Fibroblast of mammary gland (primary cell): ENCODE measurements at places on chromosomes 6 and 20.

DNA sequence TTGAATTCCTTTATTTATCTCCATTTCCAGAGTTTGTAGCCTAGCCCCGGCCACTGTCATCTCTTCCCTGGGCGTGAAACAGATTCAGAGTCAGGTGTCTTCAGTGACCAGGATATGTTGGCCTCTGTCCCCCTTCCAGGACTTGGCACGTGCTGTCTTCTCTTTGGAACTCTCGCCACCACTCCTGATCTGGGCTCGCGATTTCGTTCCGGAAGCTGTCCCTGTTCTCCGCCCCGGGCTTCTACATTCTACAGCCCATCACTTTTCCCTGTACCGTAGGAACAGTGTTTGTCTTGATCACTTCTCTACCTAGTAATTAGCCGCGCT is 739 bp downstream of the GSS start:
- DNase-seq, result peak; percentile 61

DNA sequence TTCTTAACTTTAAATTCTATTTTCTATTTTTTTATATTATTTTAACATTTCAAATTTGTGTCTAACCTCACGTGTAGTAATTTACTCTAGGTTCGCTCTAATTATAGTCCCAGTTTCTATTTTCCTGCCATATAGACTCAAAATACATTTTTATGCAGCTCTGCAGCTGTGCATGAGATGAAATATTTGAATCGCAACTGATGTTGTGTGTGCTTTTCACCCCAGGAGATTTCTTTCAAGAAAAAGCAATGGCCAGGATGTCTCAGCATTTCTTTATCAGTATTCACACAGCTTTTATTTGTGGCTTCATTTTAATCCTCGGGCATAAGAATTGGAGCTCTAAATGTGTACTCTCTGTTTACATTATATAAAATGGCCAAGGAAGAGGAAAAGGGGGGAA is 157.6 kb downstream of the HDGFL1 start:
- no peak for DNase-seq

GRCh38 chr6:142384519-142385254 is 82.9 kb downstream of the ADGRG6 start:
- DNase-seq, result peak; percentile 20

- no peak for DNase-seq
Measured at GRCh38 chr6:11804701-11805100, 26.1 kb upstream of the ADTRP start.

- DNase-seq, result no peak
Measured at GRCh38 chr6:125714441-125715090, 34.9 kb upstream of the HEY2 start.

DNA sequence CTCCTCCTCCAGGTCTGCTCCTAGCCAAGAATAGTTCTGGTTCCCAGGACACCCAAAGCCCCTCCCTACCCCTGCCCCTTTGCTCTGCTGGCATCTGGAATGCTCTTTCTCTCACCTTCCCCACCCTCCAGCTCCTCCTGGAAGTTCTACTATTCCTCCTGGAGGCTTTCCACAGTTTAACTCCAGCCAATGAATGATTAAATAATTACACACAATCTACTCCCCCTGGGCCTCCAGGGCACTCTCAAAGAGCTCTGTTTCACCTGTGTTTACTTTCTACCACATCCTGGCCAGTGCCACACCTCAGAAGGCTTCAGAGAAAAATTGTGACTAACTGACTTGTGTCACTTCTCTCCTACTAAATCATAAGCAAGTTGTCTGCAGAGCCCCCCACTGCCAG is 36.2 kb downstream of the GCM1 start:
- no peak for DNase-seq

DNA sequence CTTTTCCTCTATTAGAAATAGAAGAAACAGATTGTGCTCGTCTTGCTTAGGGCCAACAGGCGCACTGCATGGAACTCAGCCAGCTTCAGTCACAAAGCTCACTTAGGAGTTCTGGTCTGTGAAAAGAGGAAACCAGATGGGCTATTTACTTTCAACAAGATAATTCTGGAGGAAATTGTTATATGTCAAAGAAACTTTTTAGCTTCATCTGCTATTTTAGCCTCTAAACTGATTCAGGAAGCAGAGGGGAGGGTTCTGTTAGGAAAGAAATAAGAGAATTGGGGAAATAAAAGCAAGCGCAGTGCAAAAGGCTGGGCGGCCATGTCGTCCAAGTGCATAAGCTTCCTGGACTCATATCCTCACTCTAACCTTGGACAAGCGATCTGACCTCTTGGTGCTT is 21.3 kb downstream of the PRKN start:
- peak; percentile 10 for DNase-seq
